NCI-H2107 (cell line): ENCODE measurements at places on chromosomes 1 and 21.

DNA sequence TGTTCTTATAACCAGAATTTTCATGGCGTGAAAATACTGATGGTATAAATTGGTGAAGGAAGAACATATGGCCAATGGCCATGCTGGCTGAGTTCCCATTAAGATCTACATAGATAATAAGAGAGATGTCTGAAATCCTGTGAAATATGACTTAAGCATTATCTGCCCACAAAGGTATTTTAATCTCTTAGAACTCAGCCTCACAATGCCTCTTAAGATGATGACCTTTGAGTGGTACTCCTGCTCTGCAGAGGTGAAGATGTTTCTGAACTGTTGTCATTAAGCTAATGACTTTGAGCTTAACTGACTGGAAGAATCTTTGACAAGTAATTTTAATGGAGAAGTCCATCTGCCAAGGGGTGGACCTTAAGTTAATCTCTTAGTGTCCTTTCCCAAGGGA, 148.7 kb downstream of the ZNF326 start:
- no peak for DNase-seq

DNA sequence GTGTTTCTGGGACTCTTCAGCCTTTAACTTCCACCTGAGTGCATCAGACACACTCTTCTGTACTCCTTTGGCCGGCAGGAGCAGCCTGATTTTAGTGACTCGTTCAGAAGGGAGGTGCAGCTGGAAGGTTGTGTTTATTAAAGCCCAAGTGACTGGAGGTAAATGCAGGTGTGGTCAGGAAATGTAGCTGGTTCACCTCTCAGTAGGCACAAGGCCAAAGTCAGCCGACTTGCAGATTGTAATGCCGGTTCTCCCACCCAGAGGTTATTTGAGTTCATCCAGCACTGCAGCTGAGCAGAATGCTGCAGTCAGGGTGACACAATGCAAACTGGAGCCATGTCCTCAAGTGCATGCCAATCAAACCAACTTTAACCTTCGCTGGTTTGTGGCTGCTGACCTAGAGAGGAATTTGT, 91.5 kb downstream of the SPATA46 start:
- DNase-seq, result peak; percentile 41

- no peak for DNase-seq
Observed at GRCh38 chr1:150973258-150973835, 1.3 kb downstream of the CERS2 start.

- DNase-seq, result peak; percentile 36
Observed at GRCh38 chr1:55938376-55938850, 641.0 kb downstream of the PLPP3 start.

DNA sequence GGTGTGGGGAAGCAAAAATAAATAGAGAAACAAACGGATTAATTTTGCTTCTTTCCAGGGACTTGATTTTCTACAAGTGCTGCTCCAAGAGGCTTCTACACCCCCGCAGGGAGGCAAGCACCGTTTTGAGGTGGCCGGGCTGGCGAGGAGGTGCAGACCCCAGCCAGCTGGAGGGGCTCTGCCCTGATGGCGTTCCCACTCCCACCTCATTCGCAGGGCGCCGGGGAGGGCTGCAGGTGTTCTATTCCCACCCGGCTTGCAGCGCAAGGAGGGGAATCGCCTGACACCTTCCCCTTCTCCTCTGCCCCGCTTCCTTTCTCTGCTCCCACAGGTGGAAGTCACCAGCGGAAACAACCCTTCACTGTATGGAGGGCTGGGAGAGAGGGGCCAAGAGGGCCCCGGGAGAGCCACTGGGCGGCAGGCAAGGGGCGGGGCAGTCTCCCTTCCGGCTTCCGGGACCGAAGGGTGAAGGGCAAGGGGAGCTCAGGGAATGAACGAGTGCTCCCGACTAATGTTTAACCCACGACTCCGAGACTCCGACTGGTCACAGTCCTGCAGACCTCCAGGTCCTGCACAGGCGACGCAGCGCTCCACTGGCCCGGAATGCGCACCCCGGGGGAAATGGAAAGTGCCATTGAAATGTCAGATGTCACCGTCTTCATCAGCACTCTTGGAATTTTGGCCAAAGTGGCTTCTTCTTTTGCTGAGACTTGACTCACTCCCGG, 29.1 kb downstream of the TEX35 start:
- DNase-seq, result no peak

DNA sequence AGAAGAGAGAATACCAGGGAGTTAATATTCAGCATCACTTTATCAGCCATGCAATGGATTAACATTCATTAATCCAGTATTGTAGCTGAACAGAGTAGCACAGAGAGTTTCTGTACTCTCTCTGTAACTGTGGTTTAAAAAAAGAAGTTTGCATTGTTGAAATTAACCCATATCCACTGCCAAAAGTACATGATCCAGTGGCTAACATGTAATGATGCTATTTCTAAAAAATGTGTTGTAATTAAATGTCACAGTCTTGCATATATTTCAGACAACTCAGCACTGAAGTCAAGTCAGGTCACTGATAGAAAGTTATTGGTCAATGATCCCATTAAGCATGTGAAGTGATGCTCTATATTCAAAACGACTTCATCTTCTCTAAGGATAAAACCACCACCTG, 141.3 kb downstream of the NRIP1 start:
- no peak for DNase-seq

DNA sequence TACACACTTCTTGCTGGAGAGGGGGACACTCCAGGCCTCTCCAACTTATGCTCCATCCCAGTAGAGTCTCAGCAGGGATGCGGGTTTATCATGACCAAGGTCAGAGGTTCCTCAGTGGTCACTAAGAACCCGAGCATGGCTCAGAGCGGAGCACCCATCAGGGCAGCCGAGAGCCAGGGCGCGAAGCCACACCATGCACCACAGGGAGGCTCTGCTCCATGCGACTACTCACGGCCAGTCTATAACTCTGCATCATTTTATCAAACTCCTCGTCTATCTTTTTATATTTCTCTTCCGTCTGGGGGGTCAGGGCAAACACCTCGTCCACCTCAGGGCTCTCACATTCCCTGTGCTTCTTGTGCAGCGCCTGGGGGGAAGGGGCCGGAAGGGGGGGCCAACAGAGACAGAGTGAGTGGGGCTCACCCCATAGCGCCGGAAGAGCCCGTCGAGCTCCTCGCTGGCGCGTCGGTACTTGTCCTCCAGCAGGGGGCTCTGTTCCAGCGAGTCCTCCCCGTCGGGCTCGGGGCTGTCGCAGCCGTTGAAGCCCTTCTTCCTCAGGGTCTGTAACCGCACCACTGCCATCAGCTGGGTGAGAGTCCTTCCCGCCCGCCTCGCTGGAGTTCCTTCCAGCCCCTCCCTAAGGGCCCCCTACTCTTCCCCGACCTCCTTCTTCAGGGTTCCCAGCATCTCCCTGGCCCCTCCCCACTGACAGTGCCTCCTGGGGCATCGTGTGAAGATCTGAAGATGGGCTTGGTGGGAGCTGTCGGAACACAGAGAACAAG, 20.0 kb downstream of the MEF2D start:
- no peak for DNase-seq

DNA sequence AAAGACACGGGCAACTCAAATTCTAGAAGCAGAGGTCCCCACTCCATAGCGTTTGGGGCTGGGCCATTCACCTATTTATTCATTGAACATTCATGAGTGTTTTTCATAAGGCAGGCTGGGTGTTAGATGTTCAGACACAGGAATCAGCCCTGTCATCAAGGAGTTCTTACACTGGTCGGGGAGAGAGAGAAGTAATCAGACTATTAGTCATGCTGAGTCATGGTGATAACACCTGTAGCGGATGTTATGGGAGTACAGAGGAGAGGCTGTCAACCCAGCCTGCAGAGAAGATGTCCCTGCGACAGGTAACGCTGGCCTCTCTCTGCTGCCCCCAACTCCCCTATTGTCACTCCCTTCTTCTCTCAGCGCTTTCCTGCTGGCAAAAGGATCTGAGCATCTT, 17.2 kb downstream of the LY9 start:
- no peak for DNase-seq

DNA sequence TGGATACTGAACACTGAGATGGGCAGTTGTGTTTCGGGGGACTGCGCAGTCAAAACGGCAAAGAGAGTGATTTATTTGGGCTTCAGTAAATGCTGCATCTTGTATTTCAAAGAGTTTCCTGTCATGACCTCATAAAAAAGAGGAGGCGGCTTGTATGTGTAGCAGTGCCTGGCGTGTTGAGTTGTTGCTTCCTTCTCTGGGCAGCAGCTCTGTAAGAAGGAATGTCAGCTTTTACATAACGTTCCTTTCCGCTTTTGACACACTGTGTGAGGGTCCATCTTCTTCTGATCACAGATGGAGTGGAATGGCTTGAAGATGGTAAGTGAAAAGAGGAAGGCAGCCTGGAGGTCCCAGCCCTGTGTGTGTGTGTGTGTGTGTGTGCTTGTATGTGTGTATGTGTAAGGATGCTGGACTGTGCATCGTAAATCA, 941 bp downstream of the ELAVL4 start:
- peak; percentile 37 for DNase-seq

DNA sequence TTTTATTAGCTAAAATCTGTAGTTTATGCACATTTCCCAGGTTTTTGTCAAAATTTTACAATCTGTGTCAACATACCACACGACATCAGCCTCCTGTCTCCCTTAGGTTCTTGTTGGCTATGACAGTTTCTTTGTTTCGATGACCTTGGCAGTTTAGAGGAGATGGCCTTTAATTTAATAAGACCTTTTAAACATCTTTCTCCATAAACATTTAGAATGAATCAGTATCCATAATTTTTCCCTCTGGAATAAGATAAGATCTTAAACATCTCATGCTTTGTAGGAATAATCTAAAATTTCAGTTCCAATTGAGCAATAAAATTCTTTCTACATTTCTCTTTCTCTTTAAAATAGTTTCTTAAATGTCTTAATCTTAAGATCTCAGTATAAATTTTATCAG, 28.7 kb upstream of the DYRK1A start:
- no peak for DNase-seq
